AG04449 (cell line): ENCODE measurements at places on chromosomes 4 and X.

DNA sequence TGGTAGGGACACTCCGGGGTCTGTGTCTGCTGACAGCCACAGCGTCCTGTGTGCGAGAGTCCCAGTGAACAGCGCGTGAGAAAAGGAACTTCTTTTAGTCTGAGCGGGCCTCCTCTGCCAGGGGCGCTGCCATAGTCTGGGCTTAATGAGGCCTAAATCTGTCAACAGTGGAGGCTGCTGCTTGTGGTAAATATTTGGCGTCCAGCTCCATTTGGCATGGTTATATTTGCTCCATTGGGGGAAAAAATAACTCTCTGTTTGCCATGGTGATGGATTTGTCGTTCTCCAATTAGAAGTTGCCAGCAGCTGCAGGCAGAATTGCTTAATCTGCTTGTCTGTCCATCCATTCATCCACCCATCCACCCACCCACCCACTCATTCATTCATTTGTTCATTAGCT lies 71.4 kb upstream of the PSAPL1 start:
- no peak for DNase-seq

GRCh38 chr4:136328131-136328530 lies 1204.2 kb downstream of the PCDH18 start:
- no peak for DNase-seq

GRCh38 chr4:35965300-35965699 lies 279.0 kb downstream of the ARAP2 start:
- no peak for DNase-seq

DNA sequence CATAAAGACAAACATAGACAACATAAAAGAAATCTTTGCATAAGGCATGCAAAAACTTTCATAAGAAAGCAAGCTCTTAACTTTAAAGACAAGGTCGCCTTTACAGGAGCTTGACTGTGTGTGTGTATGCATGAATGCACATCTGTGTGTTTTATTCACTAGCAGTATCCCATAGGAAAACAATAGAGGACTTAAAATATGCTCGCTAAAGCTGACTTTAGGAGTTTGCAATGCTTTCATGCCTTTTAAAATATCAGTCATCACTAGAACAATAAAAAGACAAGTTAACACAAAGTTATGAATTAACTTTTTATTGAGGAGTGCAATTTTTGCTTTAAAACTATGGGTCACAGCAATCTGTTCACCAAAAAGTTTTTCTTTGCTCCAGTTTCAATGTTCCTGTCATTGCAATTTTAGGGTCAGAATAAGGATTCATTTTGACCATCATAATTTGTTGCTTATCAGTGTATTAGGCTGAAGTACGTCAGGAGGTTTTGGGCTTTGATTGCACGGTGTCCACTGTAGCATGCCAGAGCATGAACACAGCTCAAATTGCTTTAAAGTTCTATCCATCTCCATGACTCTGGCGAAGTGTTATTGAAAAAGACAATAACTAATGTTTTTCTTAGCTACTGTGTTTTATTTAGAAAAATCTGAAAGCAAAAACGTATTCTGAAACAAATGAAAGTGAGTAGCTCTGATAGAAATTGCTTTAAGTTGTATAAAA lies 36.9 kb downstream of the ANXA10 start:
- DNase-seq = no peak

GRCh38 chr4:112113864-112114263 lies 31.4 kb upstream of the FAM241A start:
- no peak for DNase-seq

- no peak for DNase-seq
Observed at GRCh38 chrX:152600853-152601633, 36.7 kb upstream of the GABRQ start.

DNA sequence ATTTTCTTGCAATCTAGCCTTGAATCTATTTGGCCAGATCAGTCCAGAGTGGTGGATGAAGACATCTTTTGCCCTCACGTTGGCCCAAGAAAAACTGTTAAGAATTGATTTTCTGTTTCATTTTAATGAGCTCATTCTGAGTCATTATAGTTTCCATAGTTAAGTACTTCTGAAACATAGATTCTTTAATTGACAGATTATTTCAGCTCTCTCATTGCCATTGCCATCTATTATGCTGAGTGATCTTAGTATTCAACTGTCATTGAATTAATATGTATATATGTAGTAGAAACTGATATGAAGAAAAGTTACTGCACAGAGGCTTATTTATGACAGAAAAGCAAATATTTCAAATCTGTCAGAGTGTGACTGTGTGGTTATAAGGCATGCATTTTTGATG lies 45.5 kb upstream of the PPP1R2C start:
- DNase-seq = no peak

DNA sequence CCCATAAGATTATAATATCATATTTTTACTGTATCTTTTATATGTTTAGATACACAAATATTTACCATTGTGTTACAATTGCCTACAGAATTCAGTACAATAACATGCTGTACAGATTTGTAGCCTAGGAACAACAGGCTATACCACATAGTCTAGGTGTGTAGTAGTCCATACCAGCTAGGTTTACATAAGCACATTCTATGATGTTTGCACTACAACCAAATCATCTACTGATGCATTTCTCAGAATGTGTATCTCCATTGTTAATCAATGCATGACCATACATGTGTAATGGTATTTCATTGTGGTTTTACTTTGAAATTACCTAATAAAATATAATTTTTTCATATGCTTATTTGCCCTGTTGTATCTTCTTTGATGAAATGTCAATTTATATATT lies 288.1 kb upstream of the PCDH10 start:
- no peak for DNase-seq

GRCh38 chr4:180832073-180832472 lies 1411.1 kb upstream of the TENM3 start:
- no peak for DNase-seq

DNA sequence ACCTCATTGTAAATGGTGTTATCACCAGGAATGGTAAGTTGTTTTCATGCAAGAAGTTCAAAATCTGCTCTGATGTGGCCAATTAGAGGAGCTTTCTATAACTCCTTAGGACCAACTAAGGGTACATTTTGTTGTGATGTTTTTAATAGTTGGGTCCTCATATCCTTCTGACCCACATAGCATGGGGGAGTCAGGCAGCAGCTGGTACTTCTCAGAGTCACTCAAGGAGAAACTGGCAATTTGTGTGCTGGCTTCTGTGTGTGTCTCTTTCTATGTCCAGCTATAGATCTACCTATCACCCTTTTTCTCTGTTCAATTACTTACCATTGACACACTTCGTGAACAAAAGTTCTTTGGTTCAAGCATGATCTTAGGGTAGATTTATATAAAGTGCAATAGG lies 194.3 kb upstream of the TENM3 start:
- DNase-seq = no peak

DNA sequence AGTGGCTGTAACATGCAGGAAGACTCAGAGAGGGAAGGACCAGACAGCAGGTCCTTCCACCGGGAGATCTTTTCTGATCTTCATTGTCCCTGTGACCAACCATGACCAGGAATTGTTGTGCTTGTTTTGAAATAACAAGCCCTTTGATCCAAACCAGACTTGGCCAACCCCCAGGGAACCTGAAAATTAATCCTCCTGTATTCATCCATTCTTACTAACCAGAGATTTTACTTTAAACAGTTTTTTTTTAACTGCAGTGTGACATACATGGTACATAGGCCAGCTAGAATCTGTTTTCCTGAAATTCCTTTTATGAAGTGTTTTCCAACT lies 4.0 kb downstream of the WFS1 start:
- no peak for DNase-seq

GRCh38 chrX:44431194-44431593 lies 87.7 kb upstream of the EFHC2 start:
- no peak for DNase-seq

GRCh38 chr4:140090215-140090731 lies 63.7 kb downstream of the MAML3 start:
- no peak for DNase-seq

DNA sequence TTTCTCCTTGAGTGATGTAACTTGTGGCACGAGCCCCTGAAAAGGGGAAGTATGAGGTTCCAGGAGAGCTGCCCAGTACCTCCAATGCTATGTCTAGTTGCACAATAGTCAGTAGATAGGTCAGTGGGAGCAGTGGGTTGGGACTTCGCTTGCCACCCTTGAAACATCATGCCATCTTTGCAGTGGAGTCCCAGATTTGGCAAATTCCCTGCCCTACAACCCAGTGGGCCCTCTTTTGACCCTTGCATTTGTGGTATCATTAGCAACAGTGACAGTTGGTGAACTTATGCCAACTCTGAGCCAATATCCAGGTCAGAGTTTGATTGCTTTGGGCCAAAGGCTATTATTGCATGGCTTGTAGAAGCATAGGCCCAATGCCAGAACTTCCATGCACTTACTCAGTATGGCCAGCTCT lies 12.3 kb downstream of the FHL1 start:
- DNase-seq = no peak

GRCh38 chr4:106149911-106150310 lies 166.1 kb downstream of the TBCK start:
- no peak for DNase-seq

- no peak for DNase-seq
Observed at GRCh38 chr4:154467886-154468285, 23.7 kb downstream of the DCHS2 start.

- no peak for DNase-seq
Observed at GRCh38 chr4:102823897-102824296, 3.5 kb downstream of the UBE2D3 start.

- DNase-seq = no peak
Observed at GRCh38 chr4:182869697-182870096, 47.5 kb downstream of the DCTD start.

GRCh38 chr4:168711197-168712140 lies 214.6 kb downstream of the PALLD start:
- no peak for DNase-seq

DNA sequence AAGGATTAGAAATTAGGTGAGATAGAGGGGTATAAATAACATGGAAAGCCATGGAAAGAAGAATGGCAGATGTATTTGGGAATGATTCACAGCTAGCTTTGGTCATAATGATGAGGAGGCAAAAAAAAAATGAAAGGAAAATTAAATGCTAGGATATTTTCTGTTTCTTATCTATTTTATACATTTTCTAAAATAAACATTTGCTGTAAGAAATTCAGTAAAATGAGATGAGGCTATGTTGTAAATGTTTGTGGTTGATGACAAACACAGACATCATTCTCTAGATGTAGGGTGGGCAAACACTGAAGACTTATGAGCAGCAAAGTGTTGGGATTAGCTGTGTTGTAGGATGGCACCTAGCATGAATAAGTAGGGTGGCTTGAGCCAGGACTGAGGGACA lies 407.1 kb downstream of the IL15 start:
- DNase-seq = no peak

- DNase-seq = peak; percentile 60
Observed at GRCh38 chr4:74284053-74284452, 24.2 kb upstream of the EPGN start.

DNA sequence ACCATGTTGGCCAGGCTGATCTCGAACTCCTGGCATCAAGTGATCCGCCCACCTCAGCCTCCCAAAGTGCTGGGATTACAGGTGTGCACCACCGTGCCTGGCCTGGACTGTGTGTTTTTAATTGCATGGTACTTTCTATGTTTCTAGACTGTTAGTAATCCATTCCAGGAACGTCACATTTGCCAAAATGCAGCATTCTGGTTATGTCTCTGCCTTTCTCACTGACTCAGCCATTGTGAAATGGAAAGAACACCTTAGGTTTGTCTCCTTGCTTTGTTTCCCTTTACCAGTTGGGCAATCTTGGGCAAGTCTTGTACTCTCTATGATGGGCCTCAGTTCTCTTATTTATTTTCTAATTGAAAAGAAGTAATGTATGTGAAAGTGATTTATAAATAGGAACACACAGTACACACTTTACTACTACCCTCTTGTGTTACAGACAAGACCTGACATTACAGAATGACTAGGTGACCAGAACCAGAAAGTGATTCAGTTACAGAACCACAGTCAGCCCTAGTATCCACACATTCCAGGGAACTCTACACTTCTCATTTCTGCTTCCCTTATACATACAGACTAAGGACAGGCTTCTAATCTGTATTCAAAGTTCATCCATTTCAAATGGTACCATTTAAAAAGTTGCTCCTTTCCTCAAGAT lies 187.1 kb downstream of the MGST2 start:
- DNase-seq = no peak

GRCh38 chrX:413322-414201 lies 26.9 kb upstream of the PPP2R3B start:
- DNase-seq = no peak

- DNase-seq = no peak
Observed at GRCh38 chr4:2338754-2339457, 77.0 kb upstream of the MXD4 start.

- no peak for DNase-seq
Observed at GRCh38 chrX:41336447-41336846, 2.5 kb downstream of the DDX3X start.

GRCh38 chr4:48078862-48079655 lies 55.0 kb downstream of the TXK start:
- no peak for DNase-seq

- DNase-seq = no peak
Observed at GRCh38 chrX:103918571-103919269, 43.7 kb upstream of the TMSB15B start.

- DNase-seq = no peak
Observed at GRCh38 chr4:160947653-160948052, 1216.1 kb downstream of the FSTL5 start.

GRCh38 chrX:132786217-132786616 lies 172.2 kb downstream of the HS6ST2 start:
- no peak for DNase-seq

GRCh38 chrX:48683411-48683982 lies at the start of gene WAS:
Gene WAS (plus strand): TSS chrX:48683799. CDS start chrX:48683854, 55 bp downstream.
- DNase-seq = no peak

DNA sequence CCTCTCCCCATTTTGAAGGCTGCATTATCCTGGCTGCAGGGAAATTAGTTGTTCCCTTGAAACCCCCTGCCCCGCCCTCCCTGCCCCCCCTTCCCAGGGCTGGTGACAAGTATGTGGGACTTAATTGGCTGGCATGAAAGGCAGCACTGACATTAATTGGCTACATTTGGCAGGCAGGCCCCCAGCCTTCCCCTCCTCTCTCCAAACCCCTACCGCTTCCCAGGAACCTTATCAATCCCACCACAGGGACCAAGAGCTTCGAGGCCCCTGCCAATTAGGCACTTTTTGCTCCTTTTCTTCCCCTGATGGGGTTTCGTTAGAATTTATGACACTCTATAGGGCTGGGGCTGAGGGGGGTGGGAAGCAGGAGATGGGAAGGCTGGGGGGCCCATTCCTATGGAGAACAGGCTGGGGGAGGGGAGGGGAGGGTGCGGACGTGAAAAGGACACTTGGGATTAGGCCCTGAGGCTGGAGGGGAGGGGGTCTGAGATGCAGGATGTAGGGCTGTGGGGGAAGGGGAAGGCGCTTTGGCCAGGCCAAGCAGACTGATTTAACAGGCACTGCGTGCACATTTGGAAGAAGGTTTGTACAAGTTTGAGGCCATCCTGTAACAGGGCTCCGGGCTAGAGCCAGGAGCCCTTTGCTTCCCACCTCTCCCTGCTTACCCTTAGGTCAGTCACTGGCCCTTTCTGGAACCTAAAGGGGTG lies 52.2 kb downstream of the EFNB1 start:
- no peak for DNase-seq

DNA sequence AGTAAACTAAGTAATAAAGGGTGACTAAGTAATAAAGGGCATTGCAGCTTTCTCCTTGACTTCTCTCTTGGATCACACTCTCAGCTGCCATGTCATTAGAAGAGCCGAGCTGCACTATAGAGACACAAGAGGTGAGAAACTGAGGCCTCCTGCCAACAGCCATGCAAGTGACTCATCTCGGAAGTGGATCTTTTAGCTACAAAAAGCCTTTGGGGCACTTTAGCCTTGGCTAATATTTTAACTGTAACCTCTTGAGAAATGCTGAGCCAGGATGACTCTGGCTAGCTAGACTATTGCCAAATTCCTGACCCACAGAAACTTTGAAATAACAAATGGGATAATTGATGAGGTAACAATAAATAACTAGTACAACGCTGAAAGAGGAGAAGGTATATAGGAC lies 1.5 kb upstream of the NEIL3 start:
- DNase-seq = no peak
